Peyer's patch (tissue), 4 donors: ENCODE measurements at places on chromosomes 1 and 21.

- DNase-seq = no peak
Measured at GRCh38 chr1:37237948-37238347, 203.6 kb upstream of the GRIK3 start.

DNA sequence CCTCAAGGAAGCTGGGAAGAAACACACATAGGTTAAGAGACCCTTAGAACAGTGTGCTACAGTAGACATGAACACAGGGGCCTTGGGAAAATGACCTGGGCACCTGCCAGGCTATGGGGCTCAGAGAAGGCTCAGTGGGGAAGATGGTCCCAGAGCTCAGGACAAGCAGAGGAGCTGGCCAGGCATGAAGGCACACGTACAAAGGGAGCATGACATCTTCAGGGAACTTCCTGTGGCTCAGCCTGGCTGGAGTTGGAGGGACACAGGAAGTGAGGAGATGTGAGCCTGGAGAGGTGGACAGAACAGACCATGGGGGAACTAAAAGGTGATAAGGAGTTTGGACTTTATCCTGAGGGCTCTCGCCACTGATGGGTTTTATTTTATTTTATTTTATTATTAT is 3.8 kb upstream of the SLC50A1 start:
- no peak for DNase-seq

GRCh38 chr1:115890580-115890979 is 49.7 kb upstream of the NHLH2 start:
- no peak for DNase-seq

- no peak for DNase-seq
Measured at GRCh38 chr1:151000408-151000807, 6.3 kb downstream of the MINDY1 start.

GRCh38 chr1:219189021-219189824 is 15.5 kb downstream of the LYPLAL1 start:
- DNase-seq = no peak

DNA sequence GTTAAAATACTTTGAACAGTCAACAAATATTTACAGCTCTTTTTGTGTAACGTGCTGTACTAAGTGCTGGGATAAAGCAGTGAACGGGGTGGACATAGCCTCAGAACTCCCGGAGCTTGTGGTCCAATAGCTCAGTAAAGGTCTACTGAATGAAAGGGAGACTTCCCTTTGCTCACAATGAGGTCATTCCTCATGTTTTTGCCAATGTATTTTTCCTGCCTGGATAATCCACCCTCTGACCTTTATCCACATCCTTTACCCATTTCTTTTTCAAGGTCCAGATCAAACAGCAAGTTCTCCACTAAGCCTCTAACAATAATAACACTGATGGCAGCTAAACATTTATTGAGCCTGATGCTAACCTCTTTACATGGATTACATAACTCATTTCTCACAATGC is 55.9 kb downstream of the LEPR start:
- DNase-seq = no peak

GRCh38 chr1:111334169-111334568 is 43.5 kb downstream of the CHIA start:
- peak; percentile 44 for DNase-seq
